Activated effector memory CD4-positive, alpha-beta T cell treated with Interleukin-2 at 50 U/mL for 16 hours (primary cell): ENCODE measurements at places on chromosomes 6 and 20.
A peak's percentile ranks its signal among the peaks of the same experiment; 100 is the strongest.

GRCh38 chr6:33297956-33298772 is 578 bp downstream of the RGL2 start:
- DNase-seq, result peak; percentile 31

DNA sequence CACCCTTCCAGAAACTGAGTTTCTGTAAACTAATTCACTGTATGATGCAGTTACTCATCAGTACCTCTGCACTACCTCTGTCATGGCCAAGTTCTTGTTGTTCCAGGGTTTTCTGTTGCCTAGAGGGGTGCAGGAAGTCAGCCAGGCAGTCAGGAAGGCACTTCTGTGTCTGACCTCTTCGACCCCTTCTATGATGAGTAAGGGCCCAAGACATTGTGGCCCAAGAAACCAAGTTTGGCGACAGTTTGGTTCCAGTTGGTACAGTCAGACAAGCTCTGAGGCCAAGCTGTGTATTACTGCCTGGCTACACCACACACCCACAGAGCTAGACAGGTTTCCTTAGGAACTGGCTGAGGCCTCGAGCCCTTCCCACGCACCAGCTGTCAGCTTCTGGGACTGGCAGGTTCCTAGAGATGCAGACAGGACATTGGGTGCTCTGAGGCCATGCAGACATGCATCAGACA is 41.2 kb downstream of the TRAF3IP2 start:
- DNase-seq, result no peak

DNA sequence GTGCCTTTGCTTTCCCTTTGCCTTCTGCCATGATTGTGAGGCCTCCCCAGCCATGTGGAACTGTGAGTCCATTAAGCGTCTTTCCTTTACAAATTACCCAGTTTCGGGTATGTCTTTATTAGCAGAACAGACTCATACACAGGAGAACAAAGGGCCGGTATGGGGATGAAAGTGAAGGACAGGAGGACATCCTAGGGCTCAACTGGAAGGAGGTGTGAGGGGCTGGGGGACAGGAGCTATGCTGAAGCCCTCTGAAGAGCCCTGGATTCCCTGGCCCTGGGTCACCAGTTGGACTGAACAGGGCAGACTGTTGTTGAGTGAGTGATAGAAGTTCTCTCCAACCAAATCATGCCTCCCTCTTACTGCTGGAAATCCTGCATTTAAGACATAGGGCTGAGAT is 105.8 kb downstream of the SCML4 start:
- no peak for DNase-seq

GRCh38 chr6:87993356-87993755 is 54.3 kb upstream of the SPACA1 start:
- DNase-seq, result no peak

GRCh38 chr20:39829661-39830060 is 859.4 kb downstream of the MAFB start:
- no peak for DNase-seq

- no peak for DNase-seq
Observed at GRCh38 chr6:149057464-149057840, 260.1 kb upstream of the TAB2 start.

DNA sequence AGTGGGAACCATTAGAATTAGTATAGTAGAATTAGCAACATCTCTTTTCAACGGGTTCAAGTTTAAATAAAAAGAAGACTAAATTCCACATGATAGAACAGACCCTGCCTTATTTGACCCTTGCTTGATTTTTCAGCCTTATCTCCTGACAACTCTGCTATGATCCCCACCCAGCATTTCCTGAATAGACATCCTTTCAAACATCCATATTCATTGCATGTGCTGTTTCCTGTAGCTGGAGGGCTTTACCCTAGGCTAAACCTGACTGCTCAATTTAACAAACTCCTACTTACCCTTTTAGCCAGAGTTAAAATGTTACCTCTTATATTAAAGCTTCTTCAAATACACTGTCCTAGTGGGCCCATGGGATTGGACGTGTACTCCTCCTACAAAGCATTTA is 594.8 kb upstream of the ARID1B start:
- no peak for DNase-seq

GRCh38 chr20:6783752-6784151 is 16.3 kb downstream of the BMP2 start:
- no peak for DNase-seq

DNA sequence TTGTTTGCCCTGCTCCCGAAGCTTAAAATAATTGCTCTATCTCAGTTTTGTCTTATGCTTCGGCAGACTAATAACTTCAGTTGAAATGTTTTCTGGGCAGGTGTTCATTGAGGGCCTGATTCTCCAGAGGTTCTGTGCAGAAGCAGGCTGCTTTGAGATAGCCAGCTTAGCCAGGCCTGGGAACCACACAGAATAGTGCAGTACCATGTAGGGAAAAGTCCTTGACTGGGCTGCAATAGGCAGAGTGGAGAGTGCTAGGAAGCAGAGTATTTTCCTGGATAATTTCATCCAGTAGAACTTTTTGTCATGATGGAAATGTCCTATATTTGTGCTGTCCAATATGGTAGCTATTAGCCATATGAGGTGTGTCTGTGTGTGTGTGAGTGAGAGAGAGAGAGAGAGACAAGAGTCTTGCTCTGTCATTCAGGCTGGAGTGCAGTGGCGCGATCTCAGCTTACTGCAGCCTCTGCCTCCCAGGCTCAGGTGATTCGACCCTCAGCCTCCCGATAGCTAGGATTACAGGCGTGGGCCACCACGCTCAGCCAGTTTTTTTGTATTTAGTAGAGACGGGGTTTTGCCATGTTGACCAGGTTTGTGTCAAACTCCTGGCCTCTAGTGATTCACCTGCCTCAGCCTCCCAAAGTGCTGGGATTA is 15.9 kb downstream of the TOP1 start:
- DNase-seq, result no peak

- DNase-seq, result peak; percentile 62
Observed at GRCh38 chr6:112163295-112164257, 76.2 kb downstream of the FAM229B start.

DNA sequence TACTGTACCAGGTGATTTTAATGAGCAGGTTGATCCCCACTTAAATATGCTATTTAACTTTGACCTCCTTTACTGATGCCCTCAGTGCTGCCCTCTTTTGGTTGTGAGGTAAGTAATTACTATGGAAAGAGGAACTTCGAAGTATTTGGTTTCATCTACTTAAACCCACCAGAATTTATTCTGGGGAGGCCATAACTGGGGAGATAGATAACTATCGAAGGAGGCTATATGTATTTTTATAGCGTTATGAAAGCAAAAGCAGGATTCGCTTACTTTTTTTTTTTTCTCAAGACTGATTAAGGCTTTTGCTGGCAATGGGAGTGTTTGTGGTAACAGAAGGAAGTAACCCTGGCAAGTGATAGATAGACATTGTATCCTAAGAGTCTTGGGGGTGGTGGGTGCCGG is 168.9 kb upstream of the CENPW start:
- no peak for DNase-seq

- no peak for DNase-seq
Observed at GRCh38 chr6:5214570-5215052, 46.1 kb downstream of the LYRM4 start.

DNA sequence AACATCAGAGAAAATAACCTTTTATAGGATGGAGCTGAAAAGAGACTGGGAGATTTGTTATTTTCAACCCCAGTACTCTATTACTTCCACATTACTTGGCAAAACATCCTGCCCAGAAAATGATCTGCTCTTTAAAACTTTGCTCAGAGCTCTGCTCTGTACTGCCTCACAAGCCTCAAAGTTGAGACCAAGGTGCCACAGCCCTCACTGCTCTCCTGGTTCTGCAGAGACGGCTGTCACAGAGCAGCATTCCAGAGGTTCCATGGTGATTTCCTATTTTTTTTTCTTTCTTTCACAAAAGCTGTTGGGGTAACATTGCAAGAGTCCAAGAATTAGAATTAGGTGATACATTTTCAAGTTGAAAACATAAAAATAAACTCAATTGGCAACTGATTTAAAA is 155.2 kb downstream of the UBE3D start:
- DNase-seq, result no peak

- no peak for DNase-seq
Observed at GRCh38 chr6:129767776-129768485, 58.0 kb upstream of the ARHGAP18 start.

DNA sequence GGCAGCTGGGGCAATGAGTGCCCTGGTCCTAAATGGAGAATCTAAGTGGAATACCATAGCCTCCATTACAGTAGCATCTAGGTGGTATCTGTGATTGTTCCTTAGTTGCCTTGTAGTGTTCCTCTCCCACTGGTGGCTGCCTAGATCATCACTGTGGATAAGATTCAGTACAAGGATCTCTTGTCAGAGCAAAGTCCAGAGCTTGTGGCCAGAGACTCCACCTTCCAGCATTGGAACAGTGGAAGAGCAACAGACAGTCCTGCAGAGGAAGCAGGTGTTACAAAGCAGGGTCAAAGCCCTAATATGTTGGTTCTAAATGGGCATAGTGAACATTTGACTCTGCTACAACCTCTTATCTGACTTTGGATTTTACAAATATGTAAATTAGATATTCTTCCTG is 194.1 kb upstream of the GRIK2 start:
- DNase-seq, result no peak

DNA sequence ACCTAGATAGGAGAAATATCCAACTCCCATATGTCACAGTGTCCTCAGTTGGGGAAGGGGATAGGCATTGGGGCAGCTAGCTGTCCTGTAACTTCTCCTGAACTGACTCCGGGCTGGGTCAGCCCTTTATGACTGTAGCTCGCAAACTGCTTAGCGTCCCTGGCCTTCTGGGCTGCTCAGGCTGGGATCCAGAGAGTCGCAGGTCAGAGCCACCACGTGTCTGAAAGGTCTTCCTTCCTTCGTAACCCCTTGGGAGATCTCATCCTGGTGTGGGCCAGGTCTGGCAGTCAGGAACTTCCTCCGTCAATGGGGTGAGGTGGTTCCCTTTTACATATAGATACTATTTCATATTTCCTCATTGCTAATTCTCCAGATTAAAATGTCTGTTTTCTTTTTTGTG is 28.8 kb upstream of the HINT3 start:
- DNase-seq, result no peak

DNA sequence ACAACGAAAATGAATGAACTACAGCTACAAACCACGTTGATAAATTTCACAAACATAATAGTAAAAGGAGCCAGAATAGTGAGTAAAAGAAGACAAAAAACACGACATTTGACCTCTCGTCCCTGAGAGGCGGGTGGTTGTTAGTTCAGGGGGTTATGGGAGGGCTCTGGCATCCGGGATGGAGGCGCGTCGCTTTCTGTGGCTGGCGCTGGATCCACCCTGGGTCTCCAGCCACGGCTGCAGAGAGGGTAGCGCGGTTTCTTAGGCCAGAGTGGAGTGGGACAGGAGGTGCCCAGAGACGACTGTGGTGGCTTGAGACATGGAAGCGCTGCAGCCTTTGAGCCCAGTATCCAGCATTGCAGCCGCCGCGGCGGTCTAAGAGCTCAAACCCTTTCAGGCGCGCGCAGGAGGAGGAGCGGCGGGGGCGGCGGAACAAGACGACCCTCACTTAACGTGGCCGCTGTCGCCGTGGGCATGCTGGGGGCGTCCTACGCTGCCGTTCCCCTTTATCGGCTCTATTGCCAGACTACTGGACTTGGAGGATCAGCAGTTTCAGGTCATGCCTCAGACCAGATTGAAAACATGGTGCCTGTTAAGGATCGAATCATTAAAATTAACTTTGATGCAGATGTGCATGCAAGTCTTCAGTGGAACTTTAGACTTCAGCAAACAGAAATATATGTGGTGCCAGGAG is 3.7 kb upstream of the ZSCAN23 start:
- DNase-seq, result no peak

DNA sequence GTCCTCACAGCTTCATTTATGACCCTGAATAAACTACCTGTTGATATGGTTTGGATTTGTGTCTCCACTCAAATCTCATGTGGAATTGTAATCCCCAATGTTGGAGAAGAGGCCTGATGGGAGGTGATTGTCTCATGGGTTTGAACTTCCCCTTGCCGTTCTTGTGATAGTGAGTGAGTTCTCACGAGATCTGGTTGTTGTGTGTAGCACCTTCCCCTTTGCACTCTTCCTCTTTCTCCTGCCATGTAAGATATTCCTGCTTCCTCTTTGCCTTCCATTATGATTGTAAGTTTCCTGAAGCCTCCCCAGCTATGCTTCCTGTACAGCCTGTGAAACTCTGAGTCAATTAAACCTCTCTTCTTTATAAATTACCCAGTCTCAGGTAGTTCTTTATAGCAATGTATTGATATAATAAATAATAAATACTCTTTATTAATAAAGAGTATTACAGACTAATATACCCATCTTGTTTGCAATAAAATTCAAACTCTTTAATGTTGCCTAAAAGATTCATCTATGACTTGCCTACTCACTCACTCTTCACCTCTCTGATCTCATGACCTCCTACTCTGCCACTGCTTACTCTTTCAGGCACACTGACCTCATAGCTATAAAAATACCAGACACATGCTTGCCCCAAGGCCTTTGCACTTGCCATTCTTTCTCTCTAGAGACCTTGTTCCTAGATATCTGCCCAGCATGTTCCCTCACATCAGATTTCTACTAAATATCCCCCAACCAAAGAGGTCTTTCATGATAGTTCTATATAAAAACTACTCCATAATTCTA is 256.4 kb upstream of the MARCKS start:
- no peak for DNase-seq

- no peak for DNase-seq
Observed at GRCh38 chr6:81748994-81749393, 3.5 kb downstream of the TENT5A start.

DNA sequence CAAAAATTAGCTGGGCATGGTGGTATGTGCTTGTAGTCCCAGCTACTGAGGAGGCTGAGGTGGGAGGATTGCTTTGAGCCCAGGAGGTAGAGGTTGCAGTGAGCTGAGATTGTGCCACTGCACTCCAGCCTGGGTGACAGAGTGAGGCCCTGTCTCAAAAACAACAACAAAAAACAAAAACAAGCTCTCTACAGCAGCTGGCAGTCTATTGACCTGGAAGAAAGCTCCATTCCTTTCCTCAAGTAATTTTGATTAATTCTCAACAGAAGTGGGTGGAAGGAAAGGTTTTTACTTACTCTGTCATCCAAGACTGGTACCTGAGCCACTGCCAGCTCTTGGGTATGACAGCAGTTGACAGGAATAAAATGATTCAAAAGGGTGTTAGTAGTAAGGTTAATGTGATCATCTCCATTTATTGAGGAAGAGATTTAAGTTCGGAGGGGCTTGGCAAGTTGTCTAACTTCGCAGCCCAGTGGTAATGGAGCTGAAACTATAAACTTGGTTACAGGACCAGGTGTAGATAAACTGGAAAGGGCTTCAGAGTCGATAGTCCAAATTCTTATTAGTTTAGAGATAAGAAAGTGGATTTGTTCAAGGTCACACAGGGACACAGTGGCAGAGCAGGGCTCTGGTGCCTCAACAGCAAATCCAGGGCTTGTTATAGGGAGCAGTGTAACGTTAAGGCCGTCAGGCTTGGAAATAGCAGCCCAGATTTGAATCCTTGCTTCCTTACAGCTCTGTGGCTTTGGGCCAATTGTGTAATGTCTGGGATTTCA is 14.8 kb downstream of the SRSF3 start:
- no peak for DNase-seq

DNA sequence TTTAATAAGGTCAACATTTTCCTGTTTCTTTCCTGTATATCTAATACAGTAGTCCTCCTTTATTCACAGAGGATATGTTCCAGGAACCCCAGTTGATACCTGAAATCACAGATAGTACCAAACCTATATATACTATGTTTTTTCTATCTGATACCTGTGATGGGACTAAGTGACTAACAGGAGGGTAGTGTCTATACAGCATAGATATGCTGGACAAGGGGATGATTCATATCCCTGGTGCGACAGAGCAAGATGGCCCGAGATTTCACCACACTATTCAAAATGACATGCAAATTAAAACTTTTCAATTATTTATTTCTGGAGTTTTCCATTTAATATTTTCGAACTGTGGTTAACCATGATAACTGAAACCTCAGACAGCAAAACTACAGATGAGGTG is 281.1 kb downstream of the LAMA2 start:
- no peak for DNase-seq
